ENCODE measurements at places on chromosomes 3 and 15.

DNA sequence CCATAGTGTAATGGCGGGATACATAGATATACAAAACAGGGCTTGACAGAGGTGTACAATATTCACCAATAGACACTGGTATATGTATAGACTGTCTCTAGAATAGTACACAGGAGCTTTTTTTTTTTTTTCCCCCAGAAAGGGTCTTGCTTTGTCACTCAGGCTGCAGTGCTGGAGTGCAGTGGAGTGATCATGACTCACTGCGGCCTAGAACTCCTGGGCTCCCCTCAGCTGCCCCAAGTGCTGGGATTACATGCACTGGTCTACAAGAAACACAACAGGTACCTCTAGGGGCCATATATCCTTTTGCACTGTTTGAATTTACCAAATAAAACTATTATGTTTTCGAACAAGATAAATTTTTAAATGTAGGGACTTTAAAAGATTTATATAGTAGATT, 12.3 kb downstream of the RHOA start:
- DNase-seq, result no peak

DNA sequence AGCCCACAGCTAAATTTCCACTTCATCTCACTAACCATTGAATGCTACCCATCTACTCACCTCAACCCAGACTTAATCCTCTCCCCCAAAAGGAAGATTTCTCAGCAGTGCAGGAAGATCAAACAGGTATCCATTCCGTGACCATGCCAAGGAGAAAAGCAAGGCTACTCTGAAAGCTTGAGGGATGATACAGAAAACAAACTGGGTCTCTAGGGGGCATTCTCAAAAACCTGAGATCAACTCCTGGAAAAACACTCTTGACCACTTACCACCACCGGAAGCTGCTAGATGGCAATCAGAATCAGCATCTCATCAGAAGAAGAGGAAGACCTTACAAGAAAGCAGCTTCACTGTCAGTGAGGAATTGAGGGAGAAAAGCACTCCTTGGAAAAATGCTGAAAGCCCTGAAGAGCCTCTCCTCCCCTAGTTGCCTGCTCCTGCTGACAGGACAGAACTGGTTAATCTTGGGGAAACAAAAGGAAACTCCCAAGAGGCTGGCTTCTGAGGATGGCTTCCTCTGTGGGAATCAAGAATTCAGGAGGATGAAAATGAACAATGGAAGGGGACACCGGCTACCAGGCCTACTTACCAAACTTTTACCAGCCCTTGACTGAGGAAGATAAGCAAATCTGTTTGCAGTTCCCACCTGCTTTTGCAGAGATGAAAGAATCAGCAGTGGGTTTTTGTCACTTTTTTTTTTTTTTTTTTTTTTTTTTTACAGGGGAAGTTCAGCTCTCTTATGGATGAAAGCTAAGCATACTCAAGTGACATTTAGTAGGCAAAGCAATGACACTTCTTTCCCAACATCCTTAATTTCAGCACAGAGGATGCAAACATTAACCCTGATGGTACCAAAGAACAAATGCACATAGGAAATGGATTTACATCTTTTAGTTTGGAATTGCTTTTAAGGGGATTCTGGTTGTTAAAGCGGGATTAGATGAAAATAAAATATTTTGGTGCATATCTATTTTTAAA, at the start of gene ATP8B4:
TSS of gene ATP8B4 (minus strand) at position 171 of the 978 bp plus-strand sequence. CDS start 12,267 bp downstream, outside the sequence.
- DNase-seq, result no peak

GRCh38 chr3:38003371-38003816, 12.8 kb downstream of the VILL start:
- peak; percentile 64 for DNase-seq

DNA sequence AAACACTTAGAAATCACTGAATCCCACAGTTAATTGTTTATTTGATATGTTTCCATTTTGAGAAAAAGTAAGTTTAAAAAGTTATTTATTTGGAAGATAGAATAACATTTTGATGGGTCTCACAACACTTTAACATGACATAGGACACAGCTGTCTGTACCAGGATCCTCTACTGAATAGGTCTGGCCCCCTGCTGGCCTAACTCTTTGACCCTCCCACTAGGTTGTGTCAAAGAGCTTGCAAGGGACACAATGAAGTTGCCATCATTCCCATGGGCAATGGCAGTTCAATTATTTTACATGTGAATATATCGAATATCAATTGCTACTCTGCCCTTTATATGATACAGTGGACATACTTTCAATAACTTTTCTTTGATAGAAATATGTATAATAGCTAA, 138.9 kb downstream of the EPHA3 start:
- DNase-seq, result no peak

DNA sequence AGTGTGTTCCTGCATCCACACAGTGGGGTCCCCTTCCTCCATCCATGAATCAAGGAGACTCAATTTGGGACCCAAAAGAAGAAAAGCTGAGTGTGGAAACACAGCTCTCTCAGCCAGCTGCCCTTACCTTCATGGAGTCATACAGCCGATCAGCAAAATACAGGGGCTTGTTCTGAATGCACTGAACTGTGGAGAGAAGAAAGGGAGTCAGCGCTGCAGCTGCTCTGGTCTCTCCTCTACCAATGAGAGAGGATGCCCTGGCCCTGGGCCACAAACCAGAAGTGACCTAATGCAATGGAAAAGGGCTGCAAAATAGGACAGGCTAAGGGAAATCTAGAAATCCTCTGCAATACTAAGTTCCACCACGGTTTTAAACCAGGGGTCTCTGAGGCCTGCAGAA, 46.7 kb downstream of the ANXA2 start:
- no peak for DNase-seq

GRCh38 chr3:45612918-45613602, 18.5 kb downstream of the LIMD1 start:
- no peak for DNase-seq

GRCh38 chr3:129195731-129196256, 12.1 kb upstream of the CNBP start:
- DNase-seq, result peak; percentile 88

- no peak for DNase-seq
Measured at GRCh38 chr15:90232196-90232595, 1.5 kb downstream of the CIB1 start.

GRCh38 chr3:122298239-122298638, 26.8 kb upstream of the CSTA start:
- no peak for DNase-seq

DNA sequence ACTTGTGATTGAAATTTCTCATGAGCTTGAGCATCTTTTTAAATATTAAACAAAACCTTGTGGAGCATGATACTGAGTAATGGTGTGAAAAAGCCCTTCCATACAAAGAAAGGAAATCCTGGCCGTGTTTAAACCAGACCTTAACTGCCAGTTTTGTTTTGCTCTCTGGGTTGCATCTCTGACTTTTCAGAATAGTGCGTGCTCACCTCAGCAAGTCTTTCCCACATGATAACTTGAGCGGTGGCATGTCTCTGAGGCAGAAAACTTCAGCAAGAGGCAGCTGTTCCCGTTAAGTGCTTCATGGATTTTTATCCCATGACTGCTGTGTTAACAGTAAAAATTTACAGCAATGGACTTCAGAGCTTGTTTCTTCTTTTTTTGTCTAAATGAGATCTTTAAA, 393.3 kb downstream of the FEZF2 start:
- DNase-seq, result peak; percentile 31

DNA sequence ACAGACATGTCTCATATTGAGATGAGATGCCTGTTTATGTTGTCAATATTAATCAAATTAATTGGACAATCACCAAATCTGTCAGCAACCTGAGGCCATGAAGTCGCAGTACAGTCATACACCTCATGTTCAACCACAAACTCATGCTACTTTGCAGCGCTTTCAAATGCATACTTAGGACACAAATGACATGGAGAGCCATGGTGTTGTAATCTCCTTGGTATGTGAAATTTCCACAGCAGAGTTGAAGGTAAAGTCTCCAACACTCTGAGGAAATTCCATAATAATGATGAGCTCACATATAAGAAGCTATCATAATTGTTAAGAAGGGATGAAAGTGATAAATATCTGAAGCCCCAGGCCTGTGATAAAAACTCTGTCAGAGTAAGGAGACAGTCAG, 873.9 kb downstream of the MCTP2 start:
- DNase-seq, result no peak

DNA sequence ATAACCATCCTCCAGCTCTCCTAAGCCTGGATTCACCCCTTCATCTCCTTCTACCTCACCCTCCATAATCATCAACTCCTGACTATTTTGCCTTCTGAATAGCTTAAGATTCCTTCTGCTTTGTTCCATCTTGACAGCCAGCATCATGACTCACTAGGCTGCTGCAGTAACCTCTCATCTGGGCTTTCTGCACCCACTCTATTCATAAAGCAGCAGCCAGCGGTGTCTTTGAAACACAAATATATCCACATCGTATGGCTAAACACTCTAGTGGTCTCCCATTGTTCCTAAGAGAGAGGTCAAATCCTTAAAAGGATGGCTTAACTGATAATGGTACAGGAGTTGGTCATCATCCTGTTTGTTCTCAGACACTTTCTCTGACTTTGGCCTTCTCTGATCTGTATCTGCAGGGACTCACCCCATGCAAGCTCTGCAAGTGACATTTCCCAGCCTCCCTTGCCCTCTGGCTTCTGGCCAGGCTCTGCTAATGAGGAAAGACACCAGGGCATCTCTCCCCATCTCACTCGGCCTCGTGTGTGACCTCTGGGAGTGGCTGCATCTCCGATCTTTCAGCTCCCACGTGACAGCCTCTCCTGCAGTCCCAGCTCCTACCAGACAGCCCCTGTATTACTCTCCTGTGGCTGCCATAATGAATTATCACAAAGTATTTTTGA, 6.2 kb downstream of the GRK7 start:
- peak; percentile 64 for DNase-seq

DNA sequence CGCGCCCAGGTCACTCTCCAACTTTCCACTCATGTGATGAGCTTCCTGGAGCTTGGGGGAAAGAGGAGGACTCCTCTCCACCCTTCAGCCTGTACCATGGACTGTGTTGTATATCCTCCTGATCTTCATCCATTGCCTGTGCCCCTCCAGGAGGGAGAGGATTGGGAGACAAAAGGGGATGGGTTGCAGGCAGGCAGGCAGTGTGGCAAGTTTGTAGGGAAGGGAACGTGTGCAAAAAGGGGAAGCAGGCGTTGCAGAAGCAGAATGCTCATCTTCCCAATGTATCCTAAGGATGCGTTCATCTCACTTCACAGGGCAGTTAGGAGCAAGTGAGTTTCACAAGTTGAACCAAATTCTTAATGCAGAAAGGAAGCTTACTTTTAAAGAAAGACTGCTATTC, 28.1 kb upstream of the GHSR start:
- peak; percentile 4 for DNase-seq

DNA sequence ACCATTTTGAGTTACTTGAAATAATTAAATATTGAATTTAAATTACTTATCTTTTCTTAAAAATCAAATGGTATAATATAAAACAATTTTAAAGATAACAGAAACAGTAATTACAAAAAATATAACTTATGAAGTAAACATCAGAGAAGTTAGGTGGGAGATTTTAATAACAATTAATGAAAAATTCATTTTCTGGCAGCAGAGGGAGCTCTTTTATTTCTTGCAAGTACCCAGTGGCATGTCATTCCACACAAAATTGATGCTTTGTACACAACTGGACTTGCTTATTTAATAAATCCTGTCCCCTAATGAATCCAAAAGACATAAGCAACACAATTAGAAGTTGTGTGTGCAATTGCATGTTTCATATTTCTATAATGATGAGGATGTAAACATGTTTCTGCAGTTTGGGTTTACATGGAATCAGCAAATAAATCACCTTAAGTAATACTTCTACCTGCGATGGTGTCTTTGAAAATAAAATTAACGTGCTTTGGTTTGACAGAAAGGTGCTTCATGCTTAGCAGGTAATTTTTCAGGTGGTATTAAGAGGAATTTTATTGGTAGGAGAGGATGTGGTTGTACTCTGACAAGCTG, 861.3 kb downstream of the ZPLD1 start:
- DNase-seq, result no peak

GRCh38 chr3:198043119-198043518, 83.1 kb downstream of the LMLN start:
- DNase-seq, result no peak

- no peak for DNase-seq
Measured at GRCh38 chr3:49553324-49553691, 969 bp upstream of the BSN start.

GRCh38 chr3:131393868-131394267, 12.3 kb downstream of the NUDT16 start:
- DNase-seq, result no peak

DNA sequence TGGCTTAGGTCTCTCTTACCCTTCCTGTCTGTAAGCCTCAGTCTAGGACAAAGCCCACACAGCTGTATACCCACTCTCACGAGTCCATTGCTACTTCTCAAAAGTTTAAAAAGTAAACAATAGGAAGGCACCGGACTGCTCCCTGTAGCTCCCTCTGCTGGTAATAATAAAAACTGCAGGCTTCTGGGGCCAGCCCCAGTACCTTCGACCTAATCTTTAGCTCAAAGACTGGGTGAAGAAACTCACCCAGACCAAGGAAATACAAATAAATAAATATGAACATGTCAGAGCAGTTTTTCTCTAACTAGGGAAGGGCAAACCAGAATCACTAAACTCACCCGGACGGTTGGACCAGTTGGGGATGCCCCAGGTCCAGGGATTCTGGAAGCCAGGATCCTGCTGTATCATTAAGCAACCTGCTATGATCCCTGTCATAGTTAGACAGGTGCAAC, 5.0 kb downstream of the FAM219B start:
- DNase-seq, result peak; percentile 58

DNA sequence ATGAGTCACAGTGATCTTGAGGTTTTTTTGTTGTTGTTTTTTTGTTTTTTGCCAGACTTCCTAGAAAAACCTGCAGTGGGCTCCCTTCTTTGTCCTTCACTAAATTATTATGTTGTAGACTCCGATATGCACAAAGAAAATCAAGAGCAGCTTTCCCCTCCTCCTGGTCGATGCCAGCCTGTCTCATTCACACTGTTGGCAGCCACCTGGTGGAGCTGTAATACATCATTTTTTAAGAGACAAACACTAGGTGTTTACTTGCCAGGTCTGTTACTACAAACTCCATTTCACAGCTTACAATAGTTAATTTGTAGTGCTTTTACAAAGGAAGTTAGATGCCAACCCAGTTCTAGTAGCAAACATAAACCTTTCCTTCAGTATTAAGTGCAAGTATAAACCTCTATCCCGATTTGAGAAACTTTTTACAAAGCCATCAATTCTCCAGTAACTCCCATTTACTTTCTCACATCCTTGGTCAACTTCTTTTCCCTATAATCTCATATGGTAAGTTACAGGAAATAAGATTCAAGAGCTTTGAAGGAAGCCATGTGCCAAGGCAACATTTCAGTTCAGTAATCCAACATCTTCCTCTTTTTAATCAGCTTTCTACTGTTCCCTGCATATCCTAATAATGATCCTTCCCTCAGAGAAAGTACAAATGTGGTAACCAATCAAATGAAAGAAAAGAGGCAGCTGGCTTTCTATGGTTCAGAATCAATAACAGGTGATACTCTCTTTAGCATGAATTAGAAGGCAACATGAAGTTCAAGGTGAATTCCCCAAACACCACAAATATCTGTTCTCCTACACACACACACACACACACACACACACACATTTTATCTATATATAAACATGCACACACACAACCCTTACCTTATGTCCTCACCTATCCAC, 14.0 kb downstream of the AAGAB start:
- DNase-seq, result peak; percentile 31

DNA sequence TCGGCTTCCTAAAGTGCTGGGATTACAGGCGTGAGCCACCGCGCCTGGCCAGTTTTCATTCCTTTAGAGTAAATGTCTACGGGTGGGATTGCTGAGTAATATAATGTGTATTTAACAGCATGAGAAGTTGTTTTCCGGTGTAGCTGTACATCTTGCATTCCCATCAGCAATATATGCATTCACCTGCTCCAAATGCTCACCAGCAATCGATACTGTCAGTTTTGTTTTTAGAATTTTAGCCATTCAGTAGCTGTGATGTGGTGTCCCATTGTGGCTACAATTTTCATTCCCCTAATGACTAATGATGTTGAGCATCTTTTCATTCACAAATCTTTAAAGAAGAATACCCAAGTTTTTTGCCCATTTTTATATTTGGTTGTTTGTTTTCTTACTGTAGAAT, 134.8 kb upstream of the RGMA start:
- DNase-seq, result no peak

Data from lung microvascular endothelial cell (primary cell).